Stimulated activated CD4-positive, alpha-beta T cell treated with anti-CD3 and anti-CD28 coated beads, Interleukin-1b, Interleukin-23, amount 100 ng/mL, for 48 hours (primary cell): ENCODE measurements at places on chromosomes 2 and 18.
A peak's percentile ranks its signal among the peaks of the same experiment; 100 is the strongest.

DNA sequence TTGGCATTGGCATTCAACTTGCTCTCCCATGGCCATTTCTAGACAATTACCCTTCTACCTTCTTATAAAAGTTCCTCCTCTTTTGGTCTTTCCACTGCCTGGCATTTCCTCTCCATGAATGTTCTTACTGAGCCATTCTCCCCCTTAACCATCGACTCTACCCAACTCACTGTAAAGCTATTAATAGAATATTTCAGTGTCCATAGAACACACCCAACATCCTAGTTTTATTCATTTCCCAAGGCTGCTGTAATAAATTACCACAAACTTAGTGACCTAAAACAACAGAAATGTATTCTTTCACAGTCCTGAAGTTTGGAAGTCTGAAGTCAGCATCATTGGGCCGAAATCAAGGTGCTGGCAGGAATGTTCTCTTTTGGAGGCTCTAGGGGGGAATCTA, 170.0 kb upstream of the ATP5MC3 start:
- no peak for DNase-seq

GRCh38 chr2:65129286-65129825, 550 bp downstream of the RAB1A start:
- DNase-seq = peak; percentile 24

GRCh38 chr18:51013259-51013658, 16.8 kb upstream of the SMAD4 start:
- no peak for DNase-seq

DNA sequence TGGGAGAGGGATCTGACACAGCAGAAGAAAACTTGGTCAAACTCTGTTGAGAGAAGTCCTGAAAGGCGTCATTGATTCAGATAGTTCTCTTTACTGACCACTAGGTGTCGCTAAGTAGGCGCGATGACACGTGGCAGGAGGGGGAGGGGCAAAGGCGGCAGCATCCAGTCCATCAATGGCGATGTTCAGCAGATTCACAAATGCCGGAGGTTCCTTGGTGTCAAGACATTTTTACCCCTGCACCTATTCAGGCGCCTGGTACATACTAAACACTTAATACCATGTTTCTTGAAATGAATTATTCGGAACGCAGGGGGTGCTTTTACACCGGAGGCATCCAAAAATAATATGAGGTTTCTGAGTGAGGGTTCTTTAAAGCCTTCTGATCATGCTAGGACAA, 3.0 kb upstream of the PLEK start:
- DNase-seq = peak; percentile 80

- DNase-seq = no peak
Measured at GRCh38 chr2:79387431-79387830, 125.4 kb upstream of the CTNNA2 start.

DNA sequence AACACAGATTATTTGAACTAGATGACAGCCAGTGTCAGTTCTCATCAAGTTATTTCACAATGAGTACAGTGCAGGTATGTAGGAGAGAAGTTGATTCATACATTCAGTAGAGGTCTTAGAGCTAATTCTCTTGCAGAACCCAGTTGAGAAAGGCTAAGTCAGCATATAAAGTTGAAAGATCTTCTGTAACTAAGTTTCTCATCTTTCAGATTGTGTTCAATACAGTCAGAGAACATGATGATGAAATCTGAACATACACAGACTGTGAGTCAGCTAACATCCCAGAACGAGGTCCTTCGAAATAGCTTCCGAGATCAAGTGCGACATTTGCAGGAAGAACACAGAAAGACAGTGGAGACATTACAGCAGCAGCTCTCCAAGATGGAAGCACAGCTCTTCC, 41.9 kb upstream of the LIMS1 start:
- DNase-seq = no peak

DNA sequence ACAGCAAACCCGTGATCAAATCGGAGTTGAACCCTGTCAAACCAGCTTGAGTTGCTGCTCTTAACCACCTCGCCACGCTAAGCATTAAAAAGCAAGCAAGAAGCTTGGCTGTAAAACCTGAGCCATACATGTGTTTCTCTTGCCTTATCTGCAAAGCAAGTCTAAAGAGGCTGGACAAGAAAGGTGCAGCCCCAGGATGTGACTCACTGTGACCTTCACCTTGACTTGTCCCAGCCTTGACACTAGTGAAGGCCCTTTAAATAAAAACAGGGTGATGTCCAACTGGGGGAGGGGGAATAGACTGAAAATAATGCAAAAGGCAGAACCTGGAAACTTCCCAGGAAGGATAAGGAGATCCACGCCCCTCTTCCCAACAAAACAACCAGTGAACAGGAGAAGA, 127.6 kb upstream of the NPAS2 start:
- no peak for DNase-seq

GRCh38 chr2:61726456-61727209, 127.2 kb downstream of the FAM161A start:
- no peak for DNase-seq

DNA sequence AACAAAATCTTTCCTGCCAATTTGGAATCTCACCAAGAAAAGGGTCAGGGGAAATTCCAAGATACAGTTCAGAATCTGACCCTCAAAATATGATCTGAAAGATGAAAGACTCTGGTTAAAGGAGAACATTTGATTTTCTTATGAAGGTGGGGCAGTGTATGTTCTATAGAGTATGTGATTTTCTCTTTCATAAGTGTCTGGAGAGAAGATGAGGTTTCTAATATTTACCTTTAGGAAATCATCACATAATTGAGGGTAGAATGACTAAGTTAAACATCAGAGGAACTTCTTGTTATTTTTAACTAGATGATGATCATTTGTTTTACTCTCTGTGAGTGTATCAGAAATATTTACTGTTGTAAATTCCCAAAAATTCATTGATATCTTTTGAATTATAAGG, 27.8 kb upstream of the MBOAT2 start:
- no peak for DNase-seq

- peak; percentile 41 for DNase-seq
Measured at GRCh38 chr18:7566567-7567473, at the start of gene PTPRM. TSS of gene PTPRM (plus strand) at chr18:7567316. CDS start at chr18:7567819, 503 bp downstream.

DNA sequence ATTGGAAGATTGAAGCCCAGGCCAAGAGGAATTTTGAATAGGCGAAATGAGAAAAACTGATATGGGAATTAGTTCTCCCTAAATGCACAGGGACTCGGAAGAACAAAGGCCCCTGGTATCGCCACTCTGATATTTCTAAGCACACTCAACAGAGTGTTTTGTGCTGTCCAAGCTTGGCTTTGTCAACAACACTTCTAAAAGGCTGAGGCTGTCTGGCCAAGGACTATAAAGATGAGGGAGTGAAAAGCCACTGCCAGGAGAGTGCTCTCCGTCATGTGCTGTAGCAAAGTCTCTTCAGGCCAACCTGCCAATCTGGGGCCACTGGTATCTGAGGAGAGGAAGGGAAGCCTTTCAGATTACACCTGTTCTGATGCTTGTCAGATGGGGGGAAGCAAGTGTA, 611.2 kb upstream of the PIK3C3 start:
- no peak for DNase-seq

DNA sequence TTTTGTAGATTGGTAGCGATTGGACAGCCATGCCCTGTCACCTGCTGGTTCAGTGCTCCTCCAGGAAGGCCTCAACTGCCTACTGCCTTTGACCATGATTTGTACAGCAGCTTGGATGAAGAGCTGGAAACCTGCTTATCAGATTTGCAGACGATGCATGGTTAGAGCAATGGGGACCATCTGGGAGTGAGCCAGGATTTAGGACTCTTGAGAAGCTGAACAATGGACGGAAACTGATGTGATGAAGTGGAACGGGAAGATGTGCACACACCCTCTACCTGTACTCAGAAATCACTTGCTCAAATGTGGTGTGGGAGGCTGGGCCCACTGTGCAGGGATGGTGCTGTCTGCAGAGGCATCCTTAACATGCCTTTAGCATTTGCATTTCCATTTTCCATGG, 57.2 kb downstream of the NCK2 start:
- DNase-seq = no peak

DNA sequence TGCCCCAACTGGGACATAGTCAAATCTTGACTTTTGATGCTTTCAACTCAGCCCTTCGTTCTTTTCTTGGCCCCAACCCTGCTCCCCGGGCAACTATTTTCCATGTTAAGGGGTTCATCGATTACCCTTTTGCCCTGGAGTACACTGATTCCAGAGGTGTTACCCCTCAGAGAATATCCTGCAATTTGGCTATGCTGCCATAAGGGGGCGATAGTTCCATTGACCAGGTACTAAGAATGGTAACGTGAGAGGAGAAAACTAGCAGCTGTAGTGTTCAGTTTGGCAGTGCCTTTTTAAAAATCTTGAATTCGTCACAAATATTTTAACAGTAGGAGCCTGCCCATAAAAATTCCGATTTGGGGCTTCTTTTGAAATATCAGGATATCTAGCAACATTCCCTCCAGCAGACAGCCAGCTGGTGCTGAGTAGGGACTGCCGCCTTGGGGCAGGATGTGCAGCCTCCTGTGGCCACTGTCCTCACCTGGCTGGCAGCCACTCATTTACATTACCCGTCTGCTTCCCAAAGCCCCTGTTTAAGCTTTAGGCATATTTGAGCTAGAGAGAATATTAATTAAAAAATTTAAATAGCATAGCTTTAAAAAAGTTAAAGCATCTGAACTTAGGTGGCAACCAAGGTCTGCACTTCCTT, 146.3 kb upstream of the SKOR2 start:
- peak; percentile 19 for DNase-seq

- DNase-seq = no peak
Measured at GRCh38 chr2:94978917-94979316, 46.6 kb upstream of the MAL start.

DNA sequence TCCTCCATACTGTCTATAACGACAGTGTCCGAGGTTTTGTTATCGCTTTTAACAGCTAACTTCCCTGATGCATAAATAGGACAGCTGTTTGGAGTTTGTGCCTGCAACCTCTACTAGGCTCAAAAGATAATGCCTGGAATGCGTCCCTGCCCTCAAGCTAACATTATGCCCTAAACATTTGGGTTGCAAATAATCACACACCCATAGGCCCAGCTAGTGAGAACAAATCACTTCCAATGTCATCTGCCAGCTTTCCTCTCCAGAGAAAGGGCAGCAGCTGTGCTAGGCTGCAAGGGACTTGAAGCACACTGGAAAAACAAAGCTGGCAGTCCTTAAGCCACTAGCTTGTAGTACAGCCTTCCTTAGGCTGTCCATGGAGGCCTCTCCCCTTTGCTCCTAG, 201.8 kb upstream of the LYPD1 start:
- DNase-seq = no peak

GRCh38 chr2:189521699-189522434, 58.7 kb downstream of the SLC40A1 start:
- no peak for DNase-seq

GRCh38 chr2:191740759-191741158, 62.8 kb downstream of the NABP1 start:
- DNase-seq = no peak
